ENCODE measurements at places on chromosomes 11 and 22.

DNA sequence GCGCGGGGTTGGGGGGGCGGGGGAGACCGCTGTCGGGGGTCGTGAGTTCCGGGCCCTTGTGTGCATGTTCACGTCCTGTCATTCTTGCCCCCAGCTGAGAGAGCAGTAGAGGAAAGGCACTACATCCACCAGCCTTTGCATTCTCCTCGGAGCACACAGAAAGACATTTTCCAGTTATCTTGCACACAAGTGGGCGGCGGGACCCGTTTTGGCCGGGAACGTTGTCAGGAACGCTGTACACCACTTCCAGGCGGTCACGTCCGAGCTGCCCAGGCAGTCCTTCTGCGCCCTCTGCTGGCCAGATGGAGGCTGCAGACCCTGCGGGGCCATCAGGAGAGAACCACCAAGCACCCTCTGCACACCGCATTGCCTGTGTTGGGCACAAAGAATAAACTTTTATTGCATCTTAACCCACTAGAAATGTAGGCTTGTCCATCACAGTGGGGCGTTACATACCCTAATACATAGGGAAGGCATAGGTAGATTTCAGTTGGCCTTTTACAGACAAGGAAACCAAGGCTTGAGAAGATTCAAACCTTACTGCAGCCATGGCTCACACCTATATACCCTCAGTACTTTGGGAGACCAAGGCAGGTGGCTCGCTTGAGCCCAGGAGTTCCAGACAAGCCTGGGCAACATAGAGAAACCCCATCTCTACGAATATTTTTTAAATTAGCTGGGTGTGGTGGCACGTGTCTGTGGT lies 2.8 kb upstream of the CDKN1C start:
- peak; percentile 78 for DNase-seq

- DNase-seq, result no peak
Measured at GRCh38 chr11:107719557-107720302, 7.9 kb upstream of the SLN start.

DNA sequence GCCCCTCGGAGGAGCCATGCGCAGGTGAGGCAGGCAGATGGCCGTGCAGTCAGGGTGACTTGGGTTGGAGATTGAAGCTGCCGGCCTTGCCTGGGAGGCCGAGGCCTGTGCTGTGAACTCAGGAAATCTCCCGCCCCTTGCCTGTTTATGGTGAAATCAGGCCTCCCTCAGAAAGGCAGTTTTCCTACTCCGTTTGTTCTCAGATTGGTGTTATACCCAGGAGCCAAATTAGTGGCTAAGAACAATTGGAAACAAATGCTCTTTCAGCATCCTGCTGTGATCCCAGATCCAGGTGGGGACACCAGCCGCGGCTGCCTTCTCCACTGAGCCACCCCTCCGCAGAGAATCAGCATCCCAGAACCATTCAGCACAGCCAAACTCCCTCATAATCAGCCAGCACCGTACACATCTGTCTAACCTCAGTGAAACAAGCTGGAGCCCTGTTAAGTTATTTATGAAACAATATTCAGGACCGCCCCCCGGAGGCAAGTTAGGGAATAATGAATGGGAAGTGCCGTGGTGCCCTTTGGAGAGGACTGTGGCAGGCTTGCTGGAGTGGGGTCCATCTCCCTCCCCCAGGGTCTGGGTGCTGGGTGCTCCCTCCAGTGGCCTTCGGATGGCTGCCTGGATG lies 60.0 kb downstream of the PKNOX2 start:
- no peak for DNase-seq

DNA sequence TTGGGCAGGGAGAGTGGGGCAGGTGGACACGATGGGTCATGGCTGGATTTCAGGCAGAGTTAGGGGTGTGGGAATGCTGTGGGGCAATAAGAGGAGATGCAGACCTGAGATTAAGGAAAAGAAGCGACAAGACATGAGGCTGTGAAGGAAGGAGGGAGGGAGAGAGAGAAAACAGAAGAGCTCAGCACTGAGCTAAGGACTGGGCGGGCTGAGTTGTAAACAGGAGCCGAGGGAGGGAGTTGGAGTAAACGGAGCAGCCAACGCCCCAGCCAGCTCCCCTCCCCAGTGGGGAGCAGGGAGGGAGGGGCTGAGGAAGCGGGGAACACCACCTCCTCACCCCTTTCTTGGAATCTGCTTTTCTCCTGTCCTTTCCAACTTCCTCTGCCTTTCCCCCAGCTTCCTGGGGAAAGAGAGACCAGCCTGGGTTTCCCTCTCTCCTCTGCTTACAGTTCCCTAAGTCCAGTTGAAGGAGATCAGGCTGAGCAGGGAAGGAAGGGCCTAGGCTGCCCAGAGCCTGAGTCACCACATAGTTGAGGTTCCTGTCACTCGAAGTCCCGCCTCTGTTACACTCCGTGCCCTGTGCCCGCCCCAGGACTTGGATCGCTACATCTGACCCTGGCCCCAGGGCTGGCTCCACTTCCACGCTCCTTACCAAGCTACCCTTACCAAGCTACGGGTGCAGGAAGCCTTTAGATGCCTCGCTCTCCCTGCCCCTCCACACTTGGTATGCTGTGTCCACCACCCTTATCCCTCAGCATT lies 6.7 kb upstream of the AHNAK start:
- no peak for DNase-seq

GRCh38 chr11:113877670-113878055 lies 2.3 kb upstream of the USP28 start:
- DNase-seq, result no peak

GRCh38 chr11:46612326-46612725 lies 4.7 kb downstream of the HARBI1 start:
- no peak for DNase-seq

- no peak for DNase-seq
Measured at GRCh38 chr11:72433455-72434036, 785 bp downstream of the CLPB start.

GRCh38 chr11:95466416-95466815 lies 235.4 kb upstream of the SESN3 start:
- no peak for DNase-seq

GRCh38 chr11:57668434-57668782 lies 494 bp downstream of the ZDHHC5 start:
- no peak for DNase-seq
